ENCODE measurements at places on chromosomes 1 and 21.
A peak's percentile ranks its signal among the peaks of the same experiment; 100 is the strongest.

DNA sequence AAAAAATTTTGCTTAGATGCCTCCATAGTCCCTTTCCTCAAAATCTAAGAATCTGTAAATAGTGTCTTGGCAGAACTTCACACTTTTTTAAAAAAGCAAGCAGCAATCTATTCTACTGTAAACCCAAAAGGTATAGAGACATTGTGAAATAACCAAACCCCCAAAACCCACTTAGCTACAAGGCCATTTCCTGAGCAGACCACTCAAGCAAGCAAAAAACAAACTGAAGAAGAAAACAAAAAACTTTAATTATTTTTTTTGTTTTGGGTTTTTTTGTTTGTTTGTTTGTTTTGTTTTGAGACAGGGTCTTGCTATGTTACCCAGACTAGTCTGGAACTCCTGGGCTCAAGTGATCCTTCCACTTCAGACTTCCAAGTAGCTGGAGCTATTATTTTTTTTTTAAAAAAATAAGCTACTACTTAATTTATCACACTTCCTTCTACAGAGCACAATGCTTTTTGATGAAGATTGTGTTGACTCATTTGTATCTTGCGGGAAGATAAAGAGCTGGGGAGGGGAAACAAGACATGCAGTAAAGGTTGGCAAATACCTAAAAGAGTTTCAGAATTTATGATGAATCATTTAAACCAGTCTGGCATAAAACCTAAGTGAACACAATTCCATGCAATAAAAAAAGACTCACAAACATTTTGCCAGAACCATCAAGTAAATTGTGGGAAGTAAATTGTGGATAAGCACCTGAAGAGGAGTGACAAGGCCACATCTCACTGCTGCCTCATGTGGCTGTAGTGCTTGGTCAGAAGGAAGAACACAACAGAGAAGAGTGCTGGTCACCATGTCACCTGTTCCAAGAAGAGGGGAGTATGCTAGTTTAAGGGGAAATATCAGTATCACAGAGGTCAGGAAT lies 2.7 kb upstream of the PTPN22 start:
- DNase-seq = no peak

DNA sequence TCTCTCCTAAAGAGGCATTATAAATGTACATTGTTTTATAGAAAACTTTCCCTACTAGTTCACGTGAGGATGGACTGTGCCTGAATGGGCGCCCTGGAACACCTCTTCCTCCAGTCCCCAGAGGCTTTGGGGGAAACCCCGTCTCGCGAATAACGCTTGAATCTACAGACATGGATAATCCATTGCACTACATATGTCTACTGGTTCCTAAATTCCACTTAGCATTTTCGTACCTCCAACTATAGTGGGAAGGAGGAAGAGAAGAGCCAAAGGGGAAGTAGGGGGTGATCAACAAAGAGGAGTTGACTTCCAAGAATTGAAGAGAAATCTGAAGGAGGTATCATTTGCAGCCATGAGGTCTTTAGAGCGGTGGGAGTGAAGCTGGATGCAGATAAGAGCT lies 11.1 kb downstream of the BARHL2 start:
- no peak for DNase-seq

- no peak for DNase-seq
Measured at GRCh38 chr1:116680752-116681151, 13.2 kb upstream of the IGSF3 start.

DNA sequence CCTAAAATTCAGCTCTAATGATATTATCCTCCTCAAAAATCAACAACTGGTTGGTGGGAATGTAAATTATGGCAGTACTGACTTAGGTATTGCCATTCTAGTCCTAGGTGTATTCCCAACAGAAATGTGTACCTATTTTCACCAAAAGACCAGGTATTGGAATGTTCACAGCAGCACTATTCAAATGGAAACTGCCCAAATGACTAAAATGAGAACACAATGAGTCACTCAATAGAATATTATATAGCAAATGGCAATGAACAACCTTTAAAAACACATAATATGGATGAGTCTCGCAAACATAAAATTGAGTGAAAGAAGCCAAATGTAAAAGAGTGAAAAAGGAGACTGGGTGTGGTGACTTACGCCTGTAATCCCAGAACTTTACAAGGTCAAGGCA lies 44.9 kb downstream of the GADD45A start:
- DNase-seq = no peak

GRCh38 chr1:167043752-167044488 lies 46.3 kb downstream of the GPA33 start:
- no peak for DNase-seq

- no peak for DNase-seq
Measured at GRCh38 chr1:171484760-171485374, 463 bp upstream of the PRRC2C start.

GRCh38 chr1:57468641-57469523 lies 45.0 kb upstream of the DAB1 start:
- no peak for DNase-seq

DNA sequence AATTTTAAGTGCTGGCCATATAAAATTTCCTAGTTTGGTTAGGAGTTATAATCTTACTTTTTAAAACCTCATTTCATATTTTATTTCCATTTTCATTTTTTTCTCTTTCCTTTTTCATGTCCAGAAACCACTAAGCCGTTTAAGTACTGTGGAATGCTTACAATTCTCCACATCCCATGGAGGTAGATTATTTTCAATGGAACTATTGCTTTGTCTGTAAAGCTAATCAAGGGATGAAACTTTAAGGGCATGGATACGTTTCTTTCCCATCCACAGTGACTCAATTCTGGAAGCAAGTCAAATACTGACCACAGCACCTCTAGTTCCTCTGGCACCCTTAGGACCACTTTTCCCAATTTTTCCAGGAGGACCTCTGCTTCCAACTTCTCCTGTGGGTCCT lies 139.1 kb upstream of the ZNHIT6 start:
- DNase-seq = no peak

GRCh38 chr21:30116479-30116878 lies 50.1 kb downstream of the CLDN17 start:
- DNase-seq = no peak

DNA sequence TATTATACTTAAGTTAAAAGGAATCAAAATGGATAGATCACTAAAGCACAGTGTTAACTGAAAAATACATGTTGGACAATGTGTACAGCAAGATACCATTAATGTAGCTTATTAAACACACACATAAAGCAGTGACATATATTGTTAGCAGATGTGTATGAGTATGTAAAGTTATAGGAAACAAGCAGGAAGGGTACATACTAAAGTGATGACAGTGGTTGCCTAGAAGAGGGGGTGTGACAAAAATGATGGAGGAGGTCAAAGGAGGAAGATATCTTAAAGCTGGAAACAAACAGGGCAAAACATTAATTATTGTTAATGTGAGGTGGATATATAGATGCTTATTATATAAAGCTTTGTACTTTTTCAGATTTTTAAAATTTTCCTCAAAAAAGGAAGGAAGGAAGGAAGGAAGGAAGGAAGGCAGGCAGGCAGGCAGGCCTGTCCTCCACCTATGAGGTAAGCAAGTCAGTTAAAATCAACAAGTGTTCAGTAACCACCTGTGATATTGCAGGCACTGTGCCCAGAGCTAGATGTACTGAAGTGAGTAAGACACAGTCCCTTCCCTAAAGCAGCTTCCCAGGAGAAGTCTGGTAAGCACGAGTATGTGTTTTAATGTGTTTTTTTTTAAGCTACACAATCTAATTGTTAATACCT lies 252.9 kb upstream of the NR5A2 start:
- no peak for DNase-seq

DNA sequence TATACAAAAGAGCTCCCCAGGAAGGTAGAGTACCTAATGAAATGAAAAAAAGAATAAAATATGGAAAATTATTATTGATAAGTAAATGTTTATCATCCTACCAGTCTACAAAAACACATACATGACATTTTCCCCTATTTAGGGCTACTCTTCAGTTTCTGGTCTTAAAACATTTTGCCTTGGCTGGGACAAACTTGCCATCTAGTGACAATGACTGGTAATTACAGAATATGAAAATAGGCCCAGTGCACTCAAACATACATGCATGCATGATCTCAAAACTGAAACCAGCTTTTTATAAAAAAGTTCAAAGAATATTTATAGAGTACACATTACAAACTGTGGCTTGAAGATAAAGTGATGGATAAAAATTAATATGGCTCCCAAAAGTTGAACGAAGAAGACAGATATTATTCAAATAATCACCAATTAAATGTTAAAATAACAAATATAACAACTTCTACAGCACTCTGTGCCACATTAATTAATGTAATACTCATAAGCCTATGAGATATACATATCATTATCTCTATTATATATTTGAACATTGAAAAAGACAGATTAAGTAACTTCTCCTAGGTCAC lies 10.5 kb upstream of the RNPC3 start:
- no peak for DNase-seq

- DNase-seq = no peak
Measured at GRCh38 chr21:42997053-42997452, 22.7 kb downstream of the PKNOX1 start.

DNA sequence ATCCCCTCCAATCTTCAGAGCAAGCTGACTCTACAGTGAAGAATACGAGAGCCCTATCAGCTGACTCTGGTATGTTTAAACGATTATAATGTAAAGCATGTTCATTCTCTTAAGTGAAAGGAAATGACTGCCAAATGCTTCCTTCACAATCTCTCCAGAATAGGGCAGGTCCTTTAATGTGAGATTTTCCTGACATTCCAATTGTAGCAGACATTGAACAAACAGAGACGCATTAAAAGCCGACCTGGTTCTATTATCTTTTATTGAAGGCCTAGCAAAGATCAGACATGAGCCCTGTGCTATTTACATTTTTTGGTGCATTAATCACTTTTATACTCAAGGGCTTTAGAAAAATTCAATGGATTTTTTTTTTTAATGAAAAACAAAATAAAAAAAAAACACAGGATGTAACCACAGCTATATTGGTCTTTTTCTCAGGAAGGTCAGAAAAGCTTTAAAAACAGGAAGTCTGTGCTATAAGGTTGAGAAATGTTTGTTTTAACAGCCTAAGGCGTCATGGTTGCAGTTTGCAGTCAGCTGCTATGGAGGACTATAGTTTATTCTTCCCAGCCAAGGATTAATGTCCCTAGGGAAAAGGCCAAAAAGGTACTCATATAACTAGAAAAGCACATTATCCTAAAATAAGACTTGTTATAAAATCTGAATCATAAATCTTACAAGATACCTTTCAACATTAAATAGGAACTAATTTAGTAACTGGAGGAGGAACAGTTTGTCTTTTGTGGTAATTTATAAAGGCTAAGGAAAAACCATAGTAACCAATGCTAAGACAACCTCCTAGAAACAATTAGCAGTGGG lies 104.8 kb downstream of the RERE start:
- DNase-seq = no peak

GRCh38 chr21:35023396-35024070 lies 25.6 kb downstream of the RUNX1 start:
- no peak for DNase-seq

GRCh38 chr1:52601991-52602855 lies at the start of gene GPX7:
GPX7 (plus strand) TSS chr1:52602371; CDS start chr1:52602410, 39 bp downstream.
- peak; percentile 16 for DNase-seq

DNA sequence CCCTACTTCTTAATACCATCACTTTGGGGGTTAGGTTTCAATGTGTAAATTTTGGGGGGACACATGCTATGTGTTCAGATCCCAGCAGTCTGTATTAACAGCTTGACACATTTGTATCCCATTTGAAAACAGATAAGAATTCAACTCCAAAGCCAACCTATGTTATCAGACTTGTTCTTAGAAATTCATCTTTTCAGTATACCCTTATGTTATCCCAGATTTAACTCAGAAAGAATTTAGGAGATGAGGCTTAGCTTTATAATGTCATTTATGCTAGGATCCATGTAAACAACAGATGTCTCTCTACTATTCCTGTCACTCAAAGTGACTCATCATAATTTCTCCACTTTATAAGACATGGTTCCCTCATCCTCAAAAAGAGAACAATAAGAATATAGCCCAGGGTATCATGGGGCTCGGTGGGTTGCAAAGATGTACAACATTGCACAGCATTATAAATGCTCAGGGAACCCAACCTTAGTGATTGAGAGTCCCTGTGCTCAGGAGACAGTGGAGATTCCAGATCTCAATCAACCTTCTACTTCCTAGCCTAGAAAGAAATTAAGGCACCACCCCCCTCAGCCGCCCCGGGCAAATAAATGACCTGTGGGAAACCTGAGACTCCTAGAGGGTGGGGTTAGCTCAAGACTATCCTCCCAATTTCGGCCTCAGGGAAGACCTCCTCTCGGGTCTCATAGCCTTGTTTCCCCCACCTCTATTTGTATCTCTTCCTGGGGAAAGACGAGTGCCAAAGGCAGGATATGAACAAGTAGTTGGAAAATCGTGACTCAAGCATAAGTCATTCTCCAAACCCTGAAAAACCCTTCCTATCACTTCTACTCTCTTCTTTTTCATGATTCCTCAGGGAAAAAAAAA lies 265.1 kb upstream of the CAMK1G start:
- no peak for DNase-seq

DNA sequence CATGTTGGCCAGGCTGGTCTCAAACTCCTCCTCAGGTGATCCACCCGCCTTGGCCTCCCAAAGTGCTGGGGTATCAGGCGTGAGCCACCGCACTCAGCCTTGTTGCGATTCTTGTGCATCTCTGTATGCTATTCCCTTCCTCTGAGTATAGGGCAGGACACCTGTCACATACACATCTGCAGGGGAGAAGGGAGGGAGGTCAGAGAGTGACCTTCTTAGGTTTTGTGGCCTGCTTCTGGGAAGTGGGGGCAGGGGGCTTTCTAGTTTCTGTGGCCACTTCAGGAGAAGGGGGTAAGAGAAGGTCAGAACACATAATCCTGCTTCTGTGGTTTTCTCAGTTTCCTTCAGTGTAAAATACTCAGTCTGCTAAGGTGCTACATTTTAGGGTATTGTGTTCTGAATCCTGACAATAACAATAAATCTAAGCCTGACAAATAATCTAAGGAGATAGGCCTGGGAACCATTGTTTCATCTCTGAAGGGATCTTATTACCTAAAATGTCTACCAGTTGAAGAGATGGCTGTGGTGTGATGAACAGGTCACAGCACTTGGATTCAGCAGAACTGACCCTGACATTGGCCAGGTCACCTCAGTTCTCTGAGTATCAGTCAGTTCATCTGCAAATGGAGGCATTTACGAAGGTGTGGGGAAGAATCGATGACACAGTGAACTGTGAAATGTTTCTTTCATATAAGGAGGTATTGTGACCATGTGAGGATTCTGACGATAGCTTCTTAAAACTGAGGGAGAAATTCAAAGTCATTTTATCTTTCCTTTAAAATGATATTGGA lies 212.6 kb upstream of the L1TD1 start:
- no peak for DNase-seq

DNA sequence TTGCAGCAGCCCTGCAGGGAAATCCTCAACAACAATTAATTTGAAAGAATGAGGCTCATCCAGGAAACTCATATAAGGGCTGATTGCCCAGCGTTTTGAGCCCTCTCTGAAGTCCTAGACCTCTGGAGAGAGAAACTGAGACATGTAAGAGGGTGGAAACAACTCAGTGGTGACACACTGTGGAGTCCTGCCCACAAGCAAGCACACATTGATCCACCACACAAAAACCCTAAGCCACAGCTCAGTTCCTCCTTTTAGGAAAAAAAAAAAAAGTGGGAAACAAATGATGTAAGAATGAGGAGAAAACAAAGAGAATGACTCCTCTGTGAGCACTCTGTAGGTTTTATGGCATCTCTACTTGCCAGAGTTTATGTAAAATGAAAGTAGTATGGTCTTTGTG lies 22.9 kb upstream of the PLA2G5 start:
- DNase-seq = no peak

- no peak for DNase-seq
Measured at GRCh38 chr1:90593312-90593711, 123.8 kb downstream of the BARHL2 start.

Data from substantia nigra (tissue), 51 donors.